Activated effector memory CD4-positive, alpha-beta T cell treated with Interleukin-2 at 50 U/mL for 16 hours (primary cell): ENCODE measurements at places on chromosomes 6 and 20.

GRCh38 chr6:89134723-89135122, 11.1 kb upstream of the PM20D2 start:
- no peak for DNase-seq

- no peak for DNase-seq
Observed at GRCh38 chr6:56318851-56319250, 71.5 kb upstream of the COL21A1 start.

DNA sequence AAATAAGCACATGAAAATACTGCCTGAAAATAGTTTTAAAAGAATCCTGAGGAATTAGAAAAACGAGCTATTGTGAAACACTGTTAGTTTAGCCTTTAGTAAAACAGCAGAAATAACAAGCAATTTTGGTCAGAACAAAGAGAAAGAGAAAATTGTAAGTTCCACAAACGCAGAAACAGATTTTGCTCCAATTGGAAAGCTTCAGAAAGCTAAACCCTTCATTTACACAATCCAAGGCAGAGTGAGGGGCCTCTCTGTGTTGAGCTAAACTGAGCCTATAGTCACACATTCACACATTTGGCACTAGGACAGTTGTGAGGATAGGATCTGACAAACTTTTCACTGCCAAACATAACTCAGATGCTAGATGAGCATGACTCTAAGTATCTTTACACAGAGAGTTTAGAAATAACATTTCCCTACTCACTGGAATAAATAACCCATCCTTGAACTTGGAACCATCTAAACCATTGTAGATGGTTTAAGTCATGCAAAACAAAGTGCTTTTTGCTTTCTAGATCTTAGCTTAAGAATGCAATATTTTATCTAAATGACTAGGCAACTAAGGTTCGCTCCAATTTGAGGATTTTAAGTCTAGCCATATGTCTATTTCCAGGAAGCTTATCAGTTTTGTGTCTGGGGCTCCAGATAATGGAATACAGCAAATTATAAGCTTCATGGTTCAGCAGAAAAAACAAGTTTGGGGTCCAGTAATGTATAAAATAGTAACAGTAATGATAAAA, 122.6 kb downstream of the SGK1 start:
- no peak for DNase-seq

GRCh38 chr6:32840604-32841246, 2.2 kb upstream of the TAP2 start:
- no peak for DNase-seq

DNA sequence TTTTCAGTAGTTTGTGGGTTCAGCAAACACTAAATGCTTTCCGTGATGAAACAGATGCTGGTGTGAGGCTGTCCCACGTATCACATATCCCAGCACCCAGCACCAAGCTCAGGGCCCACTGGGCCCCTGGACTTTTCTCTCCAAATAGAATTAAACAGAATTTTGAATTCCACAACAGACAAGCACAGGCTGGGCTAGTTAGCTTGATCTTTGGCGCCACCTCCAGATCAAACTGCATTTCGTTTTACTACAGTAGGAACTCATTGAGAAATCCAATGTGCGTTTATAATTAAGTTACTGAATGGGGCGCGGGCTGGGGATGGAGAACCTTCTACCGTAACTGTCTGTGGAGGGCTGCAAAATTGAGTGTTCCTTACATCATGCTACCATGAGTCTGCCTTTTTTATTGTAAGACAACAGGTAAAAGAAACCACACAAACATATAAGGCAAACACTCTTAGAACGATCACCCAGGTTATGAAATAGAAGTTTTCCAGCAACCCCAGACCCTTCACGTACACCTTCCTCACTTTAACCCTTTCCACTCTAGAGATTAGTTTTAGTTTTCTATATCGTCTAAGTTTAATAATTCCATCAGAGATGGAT, 107.8 kb downstream of the ZFP64 start:
- no peak for DNase-seq

DNA sequence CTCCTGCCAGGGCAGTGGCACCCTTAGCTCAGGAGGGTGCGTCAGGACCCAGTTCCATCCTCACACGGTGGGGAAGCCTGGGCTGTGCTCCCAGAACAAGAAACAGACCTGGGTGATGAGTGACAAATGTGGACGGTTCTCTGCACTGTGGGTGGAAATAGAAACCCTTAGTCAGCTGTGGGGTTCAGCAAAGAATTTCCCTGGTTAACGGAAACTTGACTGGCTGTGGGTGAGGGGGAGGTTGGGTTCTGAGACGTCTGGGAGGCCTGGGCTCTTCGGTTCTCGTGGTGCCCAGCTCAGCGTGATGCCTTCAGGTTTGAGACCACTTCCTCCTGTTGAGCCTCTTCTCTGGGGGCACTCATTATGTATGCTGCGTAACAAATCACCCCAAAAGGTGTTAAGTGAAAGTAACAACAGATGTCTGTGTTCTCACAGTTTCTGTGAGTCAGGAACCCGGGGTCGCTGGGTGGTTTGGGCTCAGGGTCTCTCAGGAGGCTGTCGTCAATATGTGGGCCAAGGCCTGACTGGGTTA, 53.1 kb upstream of the FAM83D start:
- peak; percentile 54 for DNase-seq

GRCh38 chr20:24778585-24779031, 170.5 kb upstream of the CST7 start:
- no peak for DNase-seq

- no peak for DNase-seq
Observed at GRCh38 chr6:162005372-162005771, 722.2 kb downstream of the PRKN start.

- DNase-seq = no peak
Observed at GRCh38 chr6:111113336-111114086, 26.2 kb downstream of the SLC16A10 start.

GRCh38 chr20:24148372-24148771, 159.8 kb upstream of the GGTLC1 start:
- no peak for DNase-seq

GRCh38 chr20:49796600-49797343, 15.9 kb upstream of the SLC9A8 start:
- no peak for DNase-seq

GRCh38 chr6:139977887-139978332, 603.5 kb upstream of the CITED2 start:
- DNase-seq = no peak

DNA sequence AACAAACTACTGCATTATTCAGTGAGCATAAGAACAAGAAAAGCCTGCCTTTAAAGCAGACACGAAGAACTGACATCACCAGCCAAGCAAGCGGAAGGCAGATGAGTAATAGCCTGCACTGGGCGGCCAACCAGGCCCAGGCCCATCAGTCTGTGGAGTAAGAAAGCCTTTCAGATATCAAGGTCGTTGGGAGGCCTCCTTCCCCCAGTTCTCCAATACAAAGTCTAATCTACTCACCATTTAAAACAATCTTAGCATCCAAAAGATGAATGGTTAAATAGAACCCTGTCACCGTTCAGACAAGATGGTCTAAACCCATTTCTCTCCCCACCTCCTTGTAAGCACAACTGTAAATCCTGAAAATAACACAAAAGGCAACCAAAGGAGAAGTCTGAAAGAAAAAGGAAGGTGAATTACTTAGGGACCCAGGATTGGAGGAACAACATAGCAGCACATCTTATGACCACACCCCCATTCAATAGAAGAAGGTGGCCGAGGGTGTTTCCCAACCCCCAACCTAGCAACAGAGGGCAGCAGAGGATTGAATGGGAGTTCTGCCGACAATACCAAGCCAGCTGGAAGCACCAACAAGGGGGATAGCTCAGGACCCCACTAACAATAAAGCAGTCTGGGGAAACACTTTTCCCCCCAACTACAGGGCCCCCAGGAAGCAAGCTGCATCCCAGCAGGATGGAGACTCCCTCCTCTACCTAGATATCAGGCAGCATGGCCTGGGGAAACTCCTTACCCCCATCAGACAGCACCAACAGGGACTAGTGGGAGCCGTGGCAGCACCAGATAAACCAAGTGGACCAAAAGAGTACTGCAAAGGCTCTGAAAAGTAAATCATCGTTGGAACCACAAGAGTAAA, 67.9 kb downstream of the ZHX3 start:
- DNase-seq = no peak

GRCh38 chr6:116386581-116387299, 16.0 kb downstream of the DSE start:
- DNase-seq = no peak

DNA sequence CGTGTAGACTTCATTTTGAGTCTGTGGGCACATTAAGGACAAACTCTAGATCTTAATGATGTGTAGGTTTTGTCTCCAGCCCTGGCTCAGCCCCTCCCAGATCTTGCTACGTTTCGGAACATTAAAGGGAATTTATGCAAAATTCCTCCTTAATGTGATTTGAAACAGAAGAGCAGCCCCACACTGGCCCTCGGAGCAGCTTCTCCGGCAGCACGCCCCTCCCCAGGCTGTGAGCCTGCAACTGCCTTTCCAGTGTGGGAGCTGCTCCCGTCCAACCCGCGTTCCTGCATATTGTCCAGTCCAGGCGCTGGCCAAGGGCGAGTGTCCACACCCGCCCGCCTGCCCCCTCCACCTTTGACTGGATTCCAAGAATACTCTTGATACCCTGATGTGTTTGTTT, 257.2 kb downstream of the TAF4 start:
- no peak for DNase-seq

DNA sequence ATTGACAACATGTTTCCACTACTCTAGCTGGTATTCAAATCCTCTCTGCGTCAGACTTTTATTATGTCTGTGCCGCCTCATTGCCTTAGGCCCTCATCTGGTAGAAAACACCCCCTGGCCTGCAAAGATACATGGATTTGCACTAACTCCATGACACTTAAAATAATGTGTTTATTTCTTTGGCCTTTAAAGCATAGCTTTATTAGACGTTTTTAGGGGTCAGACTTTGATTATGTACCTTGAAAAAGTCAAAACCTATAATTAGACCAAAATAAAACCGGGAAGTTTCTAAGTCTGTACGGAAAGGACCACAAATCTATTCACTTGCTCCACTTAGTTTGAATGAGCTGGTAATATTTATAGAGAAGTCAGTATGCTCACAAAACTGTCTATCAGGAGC, 357.9 kb upstream of the NOX3 start:
- DNase-seq = no peak

DNA sequence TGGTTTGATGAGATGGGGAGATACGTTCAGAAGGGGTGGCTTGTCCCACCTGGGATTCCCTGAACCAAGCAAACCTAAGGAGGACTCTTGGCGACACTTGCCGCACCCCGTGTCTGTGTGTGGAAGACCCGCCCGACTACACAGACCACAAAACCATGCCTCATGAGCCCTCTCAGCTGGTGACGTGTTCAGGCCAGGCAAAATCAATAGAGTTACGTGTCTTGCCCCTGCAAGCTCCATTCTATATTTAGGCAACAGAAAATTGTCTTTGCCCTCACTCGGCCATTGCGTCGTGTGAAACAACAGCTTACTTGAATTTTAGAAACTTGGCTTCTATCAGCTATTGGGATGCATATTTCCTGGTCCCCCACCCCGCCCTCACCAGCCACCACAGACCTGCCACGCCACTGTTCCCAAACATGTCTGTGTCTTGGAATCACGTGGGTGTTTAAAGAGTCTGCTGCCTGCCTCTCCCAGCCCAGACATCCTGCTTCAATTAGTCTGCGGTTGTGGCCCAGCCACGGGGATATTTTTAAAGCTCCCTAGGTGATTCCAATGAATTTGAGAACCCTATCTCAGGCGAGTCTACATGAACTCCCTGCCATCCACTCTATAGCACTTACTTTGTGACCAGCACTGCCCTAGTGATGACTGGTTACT, 279.2 kb upstream of the EXOC2 start:
- no peak for DNase-seq

DNA sequence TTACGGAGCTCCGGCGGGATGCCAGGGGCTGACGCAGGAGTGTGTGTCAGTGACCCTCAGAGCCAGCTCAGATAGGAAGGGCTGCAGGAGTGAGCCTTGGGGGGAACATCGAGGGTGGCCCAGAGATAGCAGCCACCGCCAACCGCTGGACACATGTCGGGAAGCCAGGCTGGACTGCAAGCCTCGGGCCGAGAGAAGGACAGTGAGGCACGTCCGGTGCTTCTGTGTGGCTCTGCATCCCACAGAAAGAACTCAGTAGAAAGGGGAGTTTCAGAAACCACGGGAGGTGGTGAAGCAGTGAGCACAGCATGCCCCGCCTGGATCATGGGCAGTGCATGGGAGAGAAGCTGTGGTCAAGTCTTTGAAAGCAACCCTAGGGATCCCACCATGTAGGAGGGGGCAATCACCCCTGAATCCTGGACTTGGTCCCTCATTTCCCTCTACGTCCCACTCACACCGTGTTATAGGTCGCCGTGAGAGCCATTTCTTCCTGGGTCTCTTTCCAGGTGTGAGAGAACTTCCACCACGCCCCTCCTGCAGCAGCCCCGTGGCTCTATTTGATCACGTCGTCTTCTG, 383.7 kb upstream of the CDH4 start:
- DNase-seq = no peak

- no peak for DNase-seq
Observed at GRCh38 chr6:151229401-151230276, 10.1 kb upstream of the AKAP12 start.

DNA sequence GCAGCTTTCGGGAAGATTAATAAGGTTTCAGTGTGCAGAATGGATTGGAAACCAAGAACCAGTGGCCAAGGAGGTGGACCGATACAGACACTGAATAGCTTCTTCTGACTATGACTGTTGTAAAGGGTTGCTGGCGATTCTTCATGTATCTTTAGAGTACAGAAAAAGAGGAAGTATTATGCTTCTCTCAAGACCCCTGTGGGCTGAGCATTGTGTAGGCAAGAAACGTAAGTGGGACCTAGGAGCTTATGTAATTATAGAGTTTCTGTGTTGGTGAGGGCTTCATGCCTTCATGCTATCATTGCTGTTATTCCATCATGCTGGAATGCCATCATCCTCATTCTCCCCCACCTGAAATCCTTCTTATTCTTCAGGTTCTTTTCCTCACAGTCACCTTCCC, 105.4 kb upstream of the AKIRIN2 start:
- DNase-seq = no peak

GRCh38 chr20:37484331-37484730, 36.7 kb upstream of the NNAT start:
- no peak for DNase-seq

DNA sequence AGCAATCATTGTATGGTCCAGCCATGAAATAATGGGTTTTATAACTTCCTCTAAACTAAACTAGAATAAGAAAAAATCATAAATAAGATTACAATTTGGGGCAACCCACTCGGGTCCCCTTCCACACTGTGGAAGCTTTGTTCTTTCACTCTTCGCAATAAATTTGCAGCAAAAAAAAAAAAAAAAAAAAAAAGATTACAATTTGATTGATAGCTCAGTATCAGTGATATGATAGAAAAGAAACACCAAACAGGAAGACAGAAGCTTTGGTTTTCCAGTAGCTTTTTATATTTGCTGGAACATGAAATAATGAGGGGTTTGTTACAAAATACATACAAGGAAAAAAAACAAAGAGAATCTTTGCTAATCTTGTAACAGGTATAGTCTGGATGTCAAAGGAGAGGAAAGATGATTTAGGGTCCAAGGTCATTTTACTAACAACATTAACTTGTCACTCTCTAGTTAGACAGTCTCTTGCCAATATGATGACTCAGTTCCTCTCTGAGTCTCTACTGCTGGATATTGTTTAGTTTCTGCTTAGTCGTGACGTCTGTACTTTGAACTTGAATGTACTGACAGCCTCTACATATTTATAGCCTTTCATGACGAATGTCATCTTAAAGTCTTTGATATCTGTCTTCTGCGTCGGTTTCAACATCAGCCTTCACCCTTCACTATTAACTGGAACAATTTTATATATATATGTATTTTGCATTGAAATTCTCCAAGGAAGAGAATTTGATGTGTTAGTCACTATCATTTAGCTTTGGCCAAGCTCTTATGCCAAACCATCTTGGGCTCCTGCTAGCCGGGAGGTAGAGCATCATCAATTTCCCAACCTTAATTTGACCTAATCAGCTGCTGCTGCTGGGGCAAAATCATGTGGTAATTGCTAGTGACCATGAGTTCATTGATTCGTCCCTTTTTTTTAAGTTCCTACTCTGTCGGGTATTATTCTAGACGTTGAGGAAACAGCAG, 213.1 kb upstream of the STXBP5 start:
- DNase-seq = no peak
